Activated T-cell treated with anti-CD3 and anti-CD28 coated beads, Interleukin-2, amount 50 U/mL, for 1 hour (primary cell): ENCODE measurements at places on chromosomes 12 and 14.

GRCh38 chr12:107223821-107224220 lies 130.5 kb upstream of the CRY1 start:
- no peak for DNase-seq

- DNase-seq, result no peak
Measured at GRCh38 chr14:23457587-23458445, 11.7 kb upstream of the NGDN start.

- DNase-seq, result no peak
Measured at GRCh38 chr12:108375986-108376663, 37.0 kb upstream of the CMKLR1 start.

DNA sequence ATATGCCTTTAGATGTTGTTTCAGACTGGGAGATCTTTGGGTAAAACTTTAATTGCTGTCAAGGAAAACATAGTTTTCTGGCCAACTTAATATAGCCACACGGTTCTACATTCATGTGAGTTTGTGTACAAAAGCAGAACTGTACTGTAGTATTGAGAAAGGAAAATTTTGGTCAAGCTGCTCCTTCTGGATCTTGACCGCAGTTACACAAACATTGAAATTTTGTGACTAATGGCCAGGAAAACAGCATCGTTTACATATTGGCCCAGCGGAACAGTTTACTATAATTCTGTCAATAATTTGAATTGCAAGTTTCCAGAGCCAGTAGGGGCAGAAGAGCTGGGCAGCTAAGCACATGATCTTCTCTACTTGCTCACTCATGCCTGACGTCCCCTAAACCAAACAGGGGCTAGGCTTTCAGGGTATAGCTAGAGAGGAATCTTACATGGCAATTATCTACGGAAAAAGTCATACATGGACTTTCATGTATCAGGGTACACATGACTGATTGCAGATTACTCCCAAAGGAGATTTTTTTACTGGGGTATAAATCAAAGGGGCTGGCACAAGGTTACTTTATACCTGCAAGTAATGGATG lies 11.4 kb upstream of the ART4 start:
- no peak for DNase-seq

DNA sequence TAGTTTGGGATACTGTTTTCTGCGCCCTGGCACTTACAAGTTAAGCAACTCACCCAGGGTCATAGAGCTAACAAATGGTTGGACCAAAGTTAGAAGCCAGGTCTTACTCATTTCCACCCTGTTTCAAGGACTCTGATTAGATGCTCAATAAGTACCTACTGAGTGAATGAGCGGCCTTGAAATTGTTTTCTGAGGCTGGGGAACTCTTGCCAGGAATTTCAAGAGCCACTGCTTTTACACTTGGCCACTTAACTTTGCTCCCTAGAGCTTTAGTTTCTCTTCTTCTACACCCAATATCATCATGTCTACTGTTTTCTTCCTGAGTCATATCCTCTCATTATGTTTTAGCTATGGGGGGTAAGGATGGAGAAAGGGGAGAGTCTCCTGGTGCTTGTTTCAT lies 431.6 kb downstream of the ZFP36L1 start:
- DNase-seq, result no peak

- no peak for DNase-seq
Measured at GRCh38 chr12:71756054-71756690, 1.5 kb downstream of the RAB21 start.

DNA sequence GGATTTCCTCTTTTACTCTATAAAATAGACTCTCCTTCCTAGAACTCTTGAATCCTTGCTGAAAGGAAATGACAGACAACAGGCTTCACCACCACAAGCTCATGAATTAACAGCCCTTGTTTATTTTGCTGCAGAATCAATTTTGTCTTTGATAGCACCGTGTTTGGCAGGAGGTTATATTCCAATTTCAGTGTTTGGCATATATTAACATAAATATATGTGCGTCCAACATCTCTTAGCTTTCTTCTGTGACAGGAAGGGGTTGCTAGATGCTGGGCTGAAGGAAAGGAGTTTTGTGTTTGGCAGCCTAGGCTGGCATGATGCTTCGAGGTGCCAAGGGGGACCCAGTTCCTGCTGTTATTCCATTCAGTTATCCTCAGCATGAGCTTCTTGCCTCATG lies 126.4 kb downstream of the TMEM132C start:
- DNase-seq, result no peak

GRCh38 chr14:29175706-29176105 lies 409.1 kb downstream of the FOXG1 start:
- DNase-seq, result no peak

GRCh38 chr14:35044939-35045797 lies 904 bp upstream of the FAM177A1 start:
- DNase-seq, result no peak

DNA sequence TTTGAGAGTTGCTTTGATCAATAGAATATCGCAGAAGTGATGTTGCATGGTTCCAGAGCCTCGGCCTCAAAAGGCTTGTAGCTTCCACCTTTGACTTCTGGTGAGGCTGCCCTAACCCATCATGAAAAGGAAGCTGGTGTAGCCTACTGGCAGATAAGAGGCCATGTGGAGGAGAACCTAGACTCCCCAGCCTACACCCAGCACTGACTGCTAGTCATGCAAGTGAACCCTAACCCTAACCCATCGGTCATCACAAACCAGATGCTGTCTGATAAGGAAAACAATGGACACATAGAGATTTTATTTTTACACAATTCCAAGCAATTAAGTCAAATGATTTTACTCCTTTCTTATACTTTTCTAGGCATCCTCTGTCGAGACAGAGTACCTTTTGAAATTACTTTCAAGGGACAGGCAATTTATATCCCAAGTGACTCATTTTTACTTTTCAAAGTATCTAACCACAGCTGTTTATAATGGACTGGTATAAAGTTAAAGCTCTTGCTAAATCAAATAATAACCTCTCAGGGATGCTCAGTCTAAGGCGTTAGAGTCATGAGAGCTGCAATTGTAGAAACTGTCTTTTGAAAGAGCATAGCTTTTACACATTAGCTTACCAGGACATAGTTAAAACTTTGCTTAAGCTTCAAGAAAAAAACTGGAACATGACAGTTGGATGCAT lies 17.6 kb downstream of the PTPRB start:
- no peak for DNase-seq

DNA sequence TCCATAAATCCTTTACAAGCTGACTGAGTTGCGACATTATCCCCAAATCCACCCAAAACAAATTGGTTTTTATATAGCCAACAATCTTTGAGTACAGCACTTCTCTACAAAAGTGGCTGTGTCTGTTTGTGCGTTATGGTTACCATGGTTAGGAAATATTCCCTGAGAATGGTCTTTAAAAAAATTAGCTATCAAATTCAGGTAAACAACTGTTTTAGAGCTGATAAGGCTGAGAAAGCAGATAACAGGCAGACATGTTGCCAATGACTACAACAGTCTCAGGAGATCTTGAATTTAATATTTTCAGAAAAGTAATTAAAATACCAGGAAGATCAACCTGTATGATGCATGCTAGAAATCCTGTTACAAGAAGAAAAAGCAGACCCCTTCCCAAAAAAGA lies 248.0 kb downstream of the RASSF9 start:
- DNase-seq, result no peak

GRCh38 chr12:102026728-102027127 lies 35.1 kb downstream of the WASHC3 start:
- no peak for DNase-seq

- DNase-seq, result no peak
Measured at GRCh38 chr14:37089410-37089809, 83.0 kb downstream of the SLC25A21 start.

DNA sequence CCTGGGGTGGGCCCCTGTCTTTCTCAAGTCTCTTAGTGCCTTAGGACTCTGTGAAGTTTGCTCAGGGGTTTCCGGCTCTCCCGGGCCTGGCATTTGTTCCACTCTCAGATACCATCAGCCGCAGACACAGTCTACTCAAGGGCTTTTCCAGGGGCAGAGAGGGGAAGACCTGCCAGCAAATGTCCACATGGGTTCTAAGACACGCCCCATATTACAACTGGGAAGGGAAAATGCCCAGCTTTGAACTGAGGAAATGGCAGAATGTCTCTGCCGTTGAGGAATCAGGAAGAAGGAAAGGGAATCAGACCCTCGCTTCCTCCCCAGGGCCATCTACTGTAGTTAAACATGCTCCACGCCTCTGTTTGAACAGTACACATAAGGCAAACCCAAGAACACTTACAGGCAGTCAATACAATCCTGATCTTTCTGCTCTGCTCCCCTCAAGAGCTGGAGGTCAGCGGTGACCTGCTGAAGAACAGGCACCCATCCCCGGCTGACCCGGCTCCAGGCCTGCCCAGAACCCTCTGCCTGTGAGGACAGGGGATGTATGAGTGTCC lies 7.9 kb downstream of the CCDC85C start:
- DNase-seq, result no peak

GRCh38 chr12:102061096-102061559 lies 663 bp downstream of the WASHC3 start:
- no peak for DNase-seq

DNA sequence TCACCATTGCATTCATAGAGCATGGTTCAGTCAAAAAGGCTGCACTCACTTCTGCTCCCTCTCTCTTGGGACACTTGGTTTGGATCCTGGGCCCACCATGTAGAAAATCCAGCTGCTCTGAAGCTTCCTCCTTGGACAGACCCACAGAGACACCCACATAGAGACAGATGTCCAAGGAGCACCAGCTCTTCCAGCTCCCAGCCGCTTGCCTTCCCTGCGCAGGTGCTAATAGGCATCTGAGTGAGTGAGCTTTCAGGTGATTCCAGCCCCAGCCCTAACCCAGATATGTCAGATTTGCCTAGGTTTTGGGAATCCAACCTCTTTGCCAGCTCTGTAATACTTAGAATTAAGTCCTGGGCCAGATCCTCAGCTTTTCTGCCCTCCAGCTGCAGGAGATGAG lies 38.6 kb downstream of the DLK1 start:
- DNase-seq, result no peak

GRCh38 chr12:8065991-8066594 lies at the start of gene C3AR1:
C3AR1 (minus strand) TSS chr12:8066359; CDS start chr12:8060185, 6,174 bp downstream.
- peak; percentile 47 for DNase-seq

GRCh38 chr12:106956048-106956578 lies 406 bp downstream of the TMEM263 start:
- no peak for DNase-seq

- no peak for DNase-seq
Measured at GRCh38 chr14:22282949-22283348, 306.1 kb downstream of the DAD1 start.

DNA sequence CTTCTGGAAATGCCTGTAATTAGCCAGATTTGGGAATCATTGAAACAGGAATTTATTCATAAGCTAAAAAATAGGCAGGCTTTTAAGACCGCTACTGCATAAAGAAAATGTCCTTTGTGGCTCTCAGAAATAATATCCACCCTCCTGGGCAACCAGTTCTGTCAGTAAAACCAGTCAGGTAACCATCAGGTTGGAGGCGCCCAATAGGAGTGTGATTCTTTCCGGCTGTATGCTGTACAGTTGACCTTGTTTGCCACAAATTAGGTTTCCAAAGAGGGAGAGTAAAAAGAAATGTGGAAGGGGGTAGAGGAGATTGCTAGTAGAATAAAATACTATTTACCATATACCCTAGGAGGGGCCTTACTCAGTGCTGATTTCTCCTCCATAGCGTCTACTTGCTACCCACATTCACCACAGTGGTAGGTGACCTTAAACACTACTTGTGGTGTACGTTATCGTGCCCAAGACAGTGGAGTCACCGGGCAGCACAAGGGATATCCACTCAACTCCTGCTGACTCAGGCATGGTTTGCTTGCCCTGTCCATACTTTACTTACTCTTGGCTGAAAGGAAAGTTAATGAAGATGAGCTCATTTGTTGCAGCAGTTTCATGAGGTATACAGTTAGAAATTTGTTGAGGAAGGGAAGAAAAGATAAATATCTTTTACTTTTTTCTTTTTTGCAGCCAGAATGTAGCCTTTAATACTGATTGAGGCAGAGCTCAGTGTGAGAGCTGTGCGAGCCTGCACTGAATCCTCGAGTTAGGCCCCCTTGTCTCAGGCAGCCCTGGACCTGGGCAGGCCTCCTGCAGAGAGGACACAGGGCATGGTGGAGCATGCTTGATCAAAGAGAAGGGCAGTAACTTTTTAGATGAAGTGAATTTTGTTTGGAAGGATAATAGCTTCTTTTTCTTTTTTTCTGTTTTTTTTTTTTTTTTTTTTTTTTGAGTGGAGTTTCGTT lies 76.7 kb downstream of the DIP2B start:
- DNase-seq, result no peak

GRCh38 chr14:69475194-69475818 lies 9.2 kb upstream of the PLEKHD1 start:
- DNase-seq, result no peak

- DNase-seq, result no peak
Measured at GRCh38 chr12:58161773-58162172, 220.4 kb downstream of the ATP23 start.

DNA sequence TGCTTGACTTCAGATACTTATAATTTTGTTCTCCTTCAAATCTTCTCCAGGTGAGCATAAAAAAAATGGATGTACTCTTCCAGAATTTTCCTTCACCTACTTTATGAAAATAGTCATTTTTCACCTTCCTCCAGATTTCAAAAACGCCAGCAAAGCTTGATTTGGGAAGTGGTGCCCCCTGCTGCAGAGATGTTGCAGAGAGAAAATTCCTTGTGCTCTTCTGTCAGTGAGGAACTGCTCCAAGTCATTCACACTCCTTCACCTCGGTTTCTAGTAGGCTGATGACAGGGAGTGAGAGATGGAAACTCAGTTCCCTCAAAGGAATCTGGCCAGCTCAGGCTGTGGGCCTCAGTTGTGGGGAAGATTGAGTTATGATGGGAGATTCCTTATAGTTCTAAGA lies 24.2 kb upstream of the RNASE3 start:
- no peak for DNase-seq

GRCh38 chr12:53289891-53290290 lies 5.5 kb upstream of the PFDN5 start:
- DNase-seq, result no peak

DNA sequence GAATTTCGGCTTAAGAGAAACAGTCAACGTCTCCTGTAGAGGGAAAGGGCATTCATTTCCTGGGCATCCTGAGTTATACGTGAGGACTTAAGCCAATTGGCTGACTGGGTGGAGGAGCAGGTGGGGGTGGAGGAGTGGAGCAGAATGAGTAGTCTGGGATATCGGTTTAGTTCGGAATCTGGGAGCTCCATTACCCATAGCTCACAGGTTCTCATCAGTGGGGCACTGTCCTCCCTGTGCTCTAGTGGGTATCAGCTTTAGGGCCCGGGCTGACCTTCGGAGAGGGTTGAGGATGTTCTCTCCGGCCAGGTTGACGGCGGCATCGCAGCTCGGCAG lies 704 bp downstream of the SDR39U1 start:
- DNase-seq, result no peak

GRCh38 chr12:64137117-64137516 lies 85.0 kb downstream of the KICS2 start:
- no peak for DNase-seq

- DNase-seq, result no peak
Measured at GRCh38 chr12:89999699-90000505, 291.3 kb upstream of the ATP2B1 start.

GRCh38 chr14:87613881-87614280 lies 379.1 kb downstream of the GALC start:
- no peak for DNase-seq
